ENCODE measurements at places on chromosomes 2 and 18.

DNA sequence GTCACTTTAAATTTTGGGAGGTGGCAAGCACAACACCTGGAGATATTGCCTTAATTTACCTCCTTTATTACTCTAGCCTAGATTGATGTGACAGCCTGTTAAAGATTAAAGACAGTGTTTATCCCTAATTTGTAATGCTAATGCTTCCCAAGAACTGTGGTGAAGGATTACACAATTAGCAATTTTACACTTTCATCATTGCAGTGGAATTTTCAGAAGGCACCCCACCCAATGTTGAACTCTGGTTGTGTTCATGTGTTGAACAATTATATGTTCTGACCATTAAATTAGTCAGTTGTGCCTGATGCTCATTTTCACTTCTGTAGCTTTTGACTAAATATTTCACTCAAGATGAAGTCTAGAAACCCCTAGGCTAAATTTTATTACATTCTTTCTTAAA lies 317.1 kb upstream of the CWC22 start:
- DNase-seq, result no peak

DNA sequence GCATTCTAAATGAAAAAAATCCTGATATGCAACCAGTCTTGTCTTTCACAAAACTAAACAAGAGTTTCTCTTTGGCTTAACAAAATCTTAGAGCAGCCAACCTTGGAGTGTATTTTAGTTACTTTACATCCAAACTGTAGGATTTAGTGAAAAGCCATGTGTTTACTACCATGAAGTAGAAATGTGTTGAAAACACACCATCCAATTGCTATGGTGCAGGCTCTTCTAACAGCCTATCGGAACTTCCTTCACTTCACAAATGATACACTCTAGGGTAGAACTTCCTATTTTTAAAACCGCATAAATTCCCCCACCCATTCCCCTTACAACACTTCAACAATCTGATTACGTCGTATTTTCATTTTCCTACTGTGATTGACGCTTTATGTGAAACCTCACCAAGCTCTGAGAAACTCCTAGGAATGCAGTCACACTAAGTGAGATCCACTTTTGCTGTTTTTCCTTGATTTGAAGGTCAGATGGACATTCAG lies 74.4 kb upstream of the MAP4K4 start:
- DNase-seq, result no peak

GRCh38 chr2:46984642-46985476 lies 69.3 kb upstream of the MCFD2 start:
- no peak for DNase-seq

- no peak for DNase-seq
These were observed 19.1 kb downstream of the PROKR1 start for GRCh38 chr2:68662466-68662865.

GRCh38 chr2:28543316-28544035 lies 47.6 kb downstream of the PLB1 start:
- no peak for DNase-seq

DNA sequence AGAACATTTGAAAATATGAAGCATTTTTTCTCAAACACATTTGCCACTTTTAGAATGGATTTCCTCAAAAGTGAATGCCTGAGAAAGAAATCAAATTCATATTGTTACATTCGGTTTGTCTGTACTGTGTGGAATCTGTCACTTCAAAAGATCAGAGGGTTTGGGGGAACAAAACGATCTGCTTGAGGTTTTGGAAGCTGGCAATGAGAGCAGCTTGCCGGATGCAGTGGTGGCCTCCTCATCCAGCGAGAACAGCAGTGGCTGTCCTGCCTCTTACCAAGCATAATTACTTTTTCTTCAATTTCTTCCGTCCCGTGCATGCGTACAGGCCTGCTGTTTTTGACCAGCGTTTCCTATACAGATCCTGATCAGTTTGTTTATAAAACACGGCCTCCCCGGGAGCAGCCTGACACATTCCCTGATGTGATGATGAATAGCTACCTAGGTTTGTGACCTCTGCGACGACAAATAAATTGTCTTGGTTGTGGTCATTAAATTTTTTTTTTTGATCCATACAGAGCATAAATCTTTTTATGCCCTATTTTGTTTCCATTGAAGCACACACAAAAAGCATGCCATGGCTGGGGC lies 45.2 kb downstream of the ITGA6 start:
- DNase-seq, result no peak

- no peak for DNase-seq
These were observed 883.4 kb upstream of the CDH2 start for GRCh38 chr18:29060349-29060748.

DNA sequence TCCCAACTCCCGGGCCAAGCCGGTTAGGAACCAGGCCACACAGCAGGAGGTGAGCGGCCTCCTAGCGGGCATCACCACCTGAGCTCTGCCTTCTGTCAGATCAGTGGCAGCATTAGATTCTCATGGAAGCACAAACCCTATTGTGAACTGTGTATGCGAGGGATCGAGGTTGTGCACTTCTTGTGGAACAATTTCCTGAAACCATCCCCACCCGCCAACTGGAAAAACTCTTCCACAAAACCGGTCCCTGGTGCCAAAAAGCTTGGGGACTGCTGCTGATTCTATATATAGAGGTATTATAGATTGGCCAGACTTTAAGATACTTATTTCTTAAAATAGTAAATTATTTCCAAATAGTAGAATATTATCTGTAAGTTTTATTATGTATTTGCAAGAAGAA lies 89.4 kb downstream of the PMS1 start:
- DNase-seq, result no peak

GRCh38 chr2:199988151-199988550 lies 32.8 kb downstream of the MAIP1 start:
- no peak for DNase-seq

GRCh38 chr2:46275995-46276394 lies 21.2 kb upstream of the EPAS1 start:
- no peak for DNase-seq

DNA sequence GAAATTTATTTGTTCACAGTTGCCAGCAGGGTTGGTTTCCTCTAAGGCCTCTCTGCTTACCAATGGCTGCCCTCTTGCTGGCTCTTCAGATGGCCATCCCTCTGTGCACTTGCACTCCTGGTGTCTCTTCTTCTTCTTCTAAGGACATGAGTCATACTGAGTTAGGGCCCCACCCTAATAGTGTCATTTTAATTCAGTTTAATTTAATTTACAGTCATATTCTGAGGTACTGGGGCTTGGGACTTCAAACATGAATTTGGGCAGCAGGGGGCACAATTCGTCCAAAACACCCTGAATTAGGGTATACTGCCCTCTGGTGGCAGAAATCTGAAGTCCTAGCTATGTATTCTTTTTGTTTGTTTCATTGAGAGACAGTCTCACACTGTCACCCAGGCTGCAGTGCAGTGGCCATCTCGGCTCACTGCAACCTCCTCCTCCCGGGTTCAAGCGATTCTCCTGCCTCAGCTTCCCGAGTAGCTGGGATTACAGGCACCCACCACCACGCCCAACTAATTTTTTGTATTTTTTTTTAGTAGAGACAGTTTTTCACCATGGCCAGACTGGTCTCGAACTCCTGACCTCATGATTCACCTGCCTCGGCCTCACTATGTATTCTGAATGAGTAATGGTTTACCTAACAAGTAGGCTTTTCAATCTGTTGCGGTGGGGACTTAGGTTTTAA lies 19.8 kb downstream of the SLC4A1AP start:
- peak; percentile 88 for DNase-seq

- DNase-seq, result no peak
These were observed 799.7 kb downstream of the LRP1B start for GRCh38 chr2:141331127-141331526.

DNA sequence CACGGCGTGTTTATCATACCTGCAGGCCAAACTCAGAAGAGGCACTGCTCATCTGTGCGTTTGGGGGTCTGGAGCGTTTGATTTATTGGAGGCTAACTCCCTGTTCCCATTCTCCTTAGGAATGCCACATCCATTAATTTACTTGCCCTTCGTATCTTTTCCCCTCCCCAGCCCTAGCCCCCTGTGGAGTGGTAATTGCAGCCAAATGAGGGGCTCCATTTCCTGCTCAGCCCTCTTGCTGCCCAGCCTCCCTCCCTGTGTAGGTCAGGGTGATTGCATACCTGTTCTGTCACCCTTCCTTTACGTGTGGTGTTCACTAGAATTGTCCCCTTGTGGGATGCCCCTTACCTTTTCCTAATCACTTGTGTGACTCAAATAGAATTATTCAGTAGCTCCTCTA lies 120.4 kb downstream of the MAP3K20 start:
- no peak for DNase-seq

DNA sequence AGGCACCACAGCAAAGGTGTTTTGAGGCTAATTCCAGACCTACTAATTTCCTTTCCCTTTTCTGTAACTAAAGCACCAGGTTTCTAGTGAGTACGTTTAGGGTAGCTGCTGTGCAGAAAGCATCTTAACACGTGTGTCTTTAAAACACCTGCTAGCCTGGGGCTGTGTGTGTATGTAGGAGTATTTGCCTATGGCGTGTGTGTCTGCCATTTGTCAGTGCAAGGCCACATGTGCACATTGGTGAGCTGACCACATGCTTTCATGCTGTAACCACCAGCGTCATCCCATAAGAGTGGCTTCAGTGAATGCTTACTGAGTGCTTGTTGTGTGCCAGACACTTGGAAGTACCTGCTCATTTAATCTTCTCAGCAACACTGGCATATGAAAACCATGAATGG lies 241.6 kb downstream of the SEPTIN10 start:
- no peak for DNase-seq

- no peak for DNase-seq
These were observed 37.5 kb downstream of the EIPR1 start for GRCh38 chr2:3340144-3340543.

DNA sequence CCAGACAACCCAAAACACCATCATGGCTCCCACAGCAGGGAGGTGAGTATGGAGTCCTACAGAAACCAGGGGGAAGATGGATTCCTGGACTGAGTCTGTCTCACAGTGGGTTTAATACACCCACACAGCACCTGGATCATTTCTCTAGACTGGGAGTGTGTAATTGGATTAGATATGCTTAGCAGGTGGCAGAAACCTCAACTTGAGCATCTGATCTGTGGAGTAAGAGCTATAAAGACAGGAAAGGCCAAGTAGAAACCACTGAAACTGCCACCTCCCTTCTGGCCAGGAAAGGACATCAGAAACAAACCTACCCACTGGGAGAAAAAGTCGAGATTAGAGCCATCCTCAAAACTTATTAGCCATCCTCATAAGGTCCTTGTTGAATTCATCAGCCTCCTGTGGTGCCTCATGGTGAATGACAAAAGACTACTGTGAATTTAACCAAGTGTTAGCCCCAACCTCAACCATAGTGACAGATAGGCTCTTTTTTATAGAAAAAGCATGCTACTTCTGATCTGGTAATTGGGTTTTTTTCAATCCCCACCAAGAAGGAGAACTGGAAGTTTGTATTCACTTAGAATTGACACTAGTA lies 28.1 kb upstream of the CHST9 start:
- no peak for DNase-seq

DNA sequence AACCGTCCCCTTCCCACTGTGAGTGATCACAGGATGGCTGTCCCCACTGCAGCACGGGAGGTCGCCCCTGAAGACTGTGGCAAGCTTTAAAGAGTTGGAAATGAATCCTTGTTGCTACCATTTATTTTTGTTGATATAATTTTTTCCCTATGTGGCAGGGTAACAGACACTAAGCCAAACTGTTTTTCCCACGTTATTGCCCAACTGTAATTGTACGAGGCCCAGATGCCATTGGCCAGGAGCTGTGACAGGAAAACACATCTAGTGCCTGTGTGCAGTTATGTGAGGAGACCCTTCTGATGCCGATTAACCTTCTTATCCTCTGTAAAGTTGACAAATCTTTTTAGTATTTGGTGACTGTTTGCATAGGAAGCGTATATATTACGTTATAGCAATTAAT lies 44.2 kb downstream of the MRPS9 start:
- DNase-seq, result no peak

GRCh38 chr2:217820091-217820819 lies 182.5 kb downstream of the TNS1 start:
- DNase-seq, result no peak

- DNase-seq, result no peak
These were observed 76.2 kb downstream of the KIAA2012 start for GRCh38 chr2:202149155-202149762.

DNA sequence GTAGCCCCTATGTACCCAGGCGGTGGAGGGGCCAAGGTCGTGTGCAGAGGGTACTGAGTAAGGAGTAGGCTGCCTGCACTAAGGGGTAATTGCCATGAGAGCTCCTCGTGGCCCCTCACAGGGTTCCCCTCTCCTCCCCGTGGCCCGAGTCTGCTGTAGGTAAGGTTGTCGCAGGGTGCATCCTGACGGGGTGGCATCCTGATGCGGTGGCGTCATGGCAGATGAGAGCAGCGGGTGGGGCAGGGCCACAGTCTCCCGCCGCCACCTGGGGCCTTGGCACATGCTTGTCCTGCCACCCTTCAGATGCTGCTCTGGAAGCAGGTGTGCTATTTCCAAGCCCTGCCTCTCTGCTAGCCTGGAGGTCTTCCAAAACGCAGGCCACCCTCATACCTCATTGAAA lies 89.7 kb downstream of the EIPR1 start:
- peak; percentile 69 for DNase-seq

GRCh38 chr2:112216167-112216566 lies 38.7 kb downstream of the ZC3H8 start:
- DNase-seq, result no peak

DNA sequence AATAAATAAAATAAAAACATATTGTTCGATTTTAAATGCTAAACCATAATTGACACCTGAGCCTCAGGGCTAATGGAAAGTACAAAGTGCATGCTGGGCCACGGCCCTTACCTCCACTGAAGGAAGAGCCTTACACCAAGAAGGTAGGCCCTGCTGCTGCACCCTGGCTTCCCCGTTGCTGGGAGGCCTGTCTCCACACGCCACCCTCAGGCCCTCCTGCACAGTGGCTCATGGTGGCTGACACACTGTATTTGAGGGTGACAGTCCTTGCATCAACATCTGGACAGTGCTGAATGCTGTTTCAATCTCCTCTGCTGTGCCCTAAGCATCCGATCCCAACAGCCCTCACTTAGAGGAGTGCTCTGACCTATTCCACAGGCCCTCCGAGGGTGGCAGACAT lies 39.3 kb upstream of the EDAR start:
- DNase-seq, result no peak

GRCh38 chr18:54946149-54946581 lies 13.1 kb downstream of the CCDC68 start:
- no peak for DNase-seq

DNA sequence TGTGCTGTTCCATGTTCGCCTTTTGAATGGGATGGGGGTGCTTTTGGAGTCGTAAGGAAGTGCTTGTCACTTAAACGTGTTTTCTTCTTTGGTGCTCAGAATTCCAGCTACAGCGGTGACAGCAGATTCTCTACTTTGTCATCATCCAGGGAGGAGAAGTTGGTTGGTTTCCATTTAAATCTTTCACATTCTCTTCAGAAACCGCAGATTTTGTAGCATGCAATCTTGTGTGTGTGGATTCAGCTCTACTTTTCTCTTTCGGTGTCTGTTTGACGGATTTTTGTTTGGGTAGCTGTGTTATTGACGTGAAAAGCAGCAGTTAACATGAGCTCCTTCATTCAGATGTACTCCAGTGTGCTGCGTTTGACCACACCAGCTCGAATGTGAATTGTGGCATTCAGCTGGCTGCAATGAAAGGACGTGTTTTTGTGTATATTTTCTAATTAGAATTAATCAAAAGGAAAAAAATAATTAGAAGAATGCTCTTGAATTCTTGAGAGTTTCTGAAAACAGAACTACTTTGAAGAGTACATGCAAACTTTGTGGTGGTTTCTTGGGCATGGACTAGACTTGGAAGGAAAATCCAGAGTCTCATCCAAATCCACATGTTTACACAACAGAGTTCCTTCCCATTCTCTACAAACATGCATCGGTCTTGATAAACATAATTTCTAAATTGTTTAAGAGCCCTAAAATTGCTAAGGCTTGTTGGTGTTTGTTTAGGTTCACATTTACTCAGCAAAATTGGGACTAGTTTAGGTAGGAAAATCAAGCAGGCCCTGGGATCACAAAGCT lies 68.7 kb upstream of the RBM44 start:
- no peak for DNase-seq
